ENCODE measurements at places on chromosomes 4 and X. TPM values are rescaled to one million over a fixed set of nuclear protein-coding genes. Genes with fewer than 3 reads are reported as not detected.

The SLC26A1 gene
- total RNA-seq = 0.31 TPM

The KCTD8 gene
- not detected for total RNA-seq

The PARM1 gene
- total RNA-seq = 0.61 TPM

The NKX3-2 gene
- 0.15 TPM for total RNA-seq

The RAI2 gene
- total RNA-seq = 0.18 TPM

The BCAP31 gene
- 398 TPM for total RNA-seq

The RGN gene
- total RNA-seq = not detected

The UBL4A gene
- total RNA-seq = 70.4 TPM

The XAGE2 gene
- total RNA-seq = not detected

The CCDC158 gene
- total RNA-seq = 0.03 TPM

The TEX13D gene
- not detected for total RNA-seq
